ENCODE measurements at places on chromosomes 1 and 21. TPM values are rescaled to one million over a fixed set of nuclear protein-coding genes. Genes with fewer than 3 reads are reported as not detected.

The IL22RA1 gene
- total RNA-seq = 0.98 TPM

The LAMC1 gene
- total RNA-seq = 679 TPM

- H3K27ac ChIP-seq = no peak overlapping the region
- H3K4me3 ChIP-seq = no peak overlapping the region
- no peaks in the 10 kb centered on the region for H3K36me3 ChIP-seq
- no peaks in the 10 kb centered on the region for H3K27me3 ChIP-seq
- no peak for DNase-seq
Measured at GRCh38 chr21:26194326-26194725, 23.8 kb upstream of the APP start.

The ADORA3 gene
- 13.2 TPM for total RNA-seq

GRCh38 chr1:119771770-119772169 is 3.1 kb upstream of the HMGCS2 start:
- no peaks in the 10 kb centered on the region for H3K4me1 ChIP-seq
- no peak overlapping the region for H3K27ac ChIP-seq
- no peak overlapping the region for H3K4me3 ChIP-seq
- no peaks in the 10 kb centered on the region for H3K27me3 ChIP-seq

The FCAMR gene
- total RNA-seq = not detected

DNA sequence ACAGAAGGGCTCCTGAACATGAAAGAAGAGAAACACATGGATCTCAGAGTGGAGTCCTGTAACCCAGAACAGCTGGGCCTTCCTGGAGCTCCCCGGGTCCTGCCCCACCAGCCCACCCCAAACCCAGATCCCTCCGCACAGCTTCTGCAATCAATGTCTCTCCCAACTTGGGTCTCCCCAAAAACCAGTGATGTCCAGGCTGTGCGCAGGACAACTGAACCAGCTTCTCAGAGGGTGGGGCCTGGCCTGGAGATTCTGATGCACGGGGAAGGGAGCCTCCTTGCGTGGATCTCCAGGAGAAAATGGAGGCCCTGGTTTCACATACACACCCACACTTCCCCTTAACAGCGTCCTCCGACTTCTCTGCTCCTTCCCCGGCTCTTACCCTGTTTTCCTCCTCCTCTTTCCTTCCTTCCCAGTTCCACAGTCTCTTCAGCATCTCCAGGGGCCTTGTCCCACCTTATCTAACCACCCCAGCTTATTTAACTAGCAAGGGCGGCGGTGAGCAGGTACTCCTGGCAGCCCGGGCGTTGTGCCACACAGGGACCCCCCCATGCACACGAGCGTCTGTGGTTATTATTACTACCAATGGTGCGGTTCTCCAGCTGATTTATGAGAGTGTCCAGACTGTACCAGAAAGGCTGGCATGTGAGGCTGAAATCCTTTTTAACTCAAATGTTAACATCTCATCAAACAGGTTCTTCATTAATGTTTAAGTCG is 11.2 kb upstream of the MX2 start:
- H3K36me3 ChIP-seq = no peaks in the 10 kb centered on the region
- H3K4me3 ChIP-seq = no peak overlapping the region
- no peak for DNase-seq
- H3K27me3 ChIP-seq = no peaks in the 10 kb centered on the region

- H3K36me3 ChIP-seq = no peaks in the 10 kb centered on the region
- no peak overlapping the region for H3K4me3 ChIP-seq
- no peaks in the 10 kb centered on the region for H3K27me3 ChIP-seq
- no peak overlapping the region for H3K27ac ChIP-seq
Measured at GRCh38 chr1:29264773-29265389, 28.6 kb downstream of the PTPRU start.

GRCh38 chr1:203440771-203441170 is 34.8 kb upstream of the PRELP start:
- no peaks in the 10 kb centered on the region for H3K27me3 ChIP-seq
- DNase-seq = peak; percentile 81
- peak overlapping the region; percentile 48 for H3K27ac ChIP-seq

The CBR3 gene
- 29.0 TPM for total RNA-seq

- no peaks in the 10 kb centered on the region for H3K27me3 ChIP-seq
- DNase-seq = no peak
- peak overlapping the region; percentile 63 for H3K4me3 ChIP-seq
- peaks cover 12% of the 10 kb centered on the region for H3K4me1 ChIP-seq
- H3K36me3 ChIP-seq = no peaks in the 10 kb centered on the region
Measured at GRCh38 chr1:44029260-44029910, 1.9 kb downstream of the SLC6A9 start.

DNA sequence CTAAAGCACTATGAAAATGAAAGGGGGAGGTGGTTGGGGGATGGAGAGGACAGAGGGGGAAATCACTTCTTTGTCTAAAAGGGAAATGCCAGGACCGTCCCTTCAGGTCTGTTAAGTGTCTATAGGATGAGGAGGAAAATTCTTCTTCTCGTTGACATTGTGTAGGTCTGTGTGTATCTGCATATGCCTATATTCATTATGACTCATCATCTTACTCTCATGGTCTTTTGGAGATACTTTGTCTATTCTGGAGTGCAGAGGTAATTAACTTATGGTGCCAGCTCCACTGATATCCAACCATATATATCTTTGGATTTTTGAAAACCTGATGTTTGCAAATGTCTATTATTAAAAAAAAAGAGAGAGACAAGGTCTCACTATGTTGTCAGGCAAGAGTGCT is 143.7 kb downstream of the PBX1 start:
- H3K27ac ChIP-seq = peak overlapping the region; percentile 23
- DNase-seq = no peak
- no peak overlapping the region for H3K4me3 ChIP-seq
- H3K4me1 ChIP-seq = peaks cover 9% of the 10 kb centered on the region

The TRIM58 gene
- total RNA-seq = 4.6 TPM

DNA sequence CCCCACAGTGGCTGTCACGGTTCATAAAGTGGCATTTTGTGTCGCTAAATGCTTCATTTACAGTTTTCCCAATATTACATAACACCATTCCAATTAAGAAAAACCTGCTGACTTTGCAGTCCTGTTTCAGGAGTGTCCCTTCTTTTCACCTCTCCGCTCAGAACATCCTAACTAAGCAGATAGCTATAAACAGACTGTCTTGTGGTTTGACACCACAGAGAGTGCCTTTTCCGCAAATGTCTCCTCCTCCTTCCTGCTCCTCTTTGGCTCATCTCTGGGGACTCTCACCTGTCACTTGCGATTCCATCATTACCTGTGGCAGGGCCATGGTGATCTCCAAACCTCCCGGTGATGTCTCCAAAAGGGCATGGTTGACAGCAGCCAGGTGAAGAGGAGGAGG is 119.0 kb downstream of the CNIH3 start:
- no peaks in the 10 kb centered on the region for H3K4me1 ChIP-seq
- no peaks in the 10 kb centered on the region for H3K27me3 ChIP-seq
- no peaks in the 10 kb centered on the region for H3K36me3 ChIP-seq
- H3K27ac ChIP-seq = no peak overlapping the region

- H3K27ac ChIP-seq = no peak overlapping the region
- peaks cover 11% of the 10 kb centered on the region for H3K27me3 ChIP-seq
- H3K4me1 ChIP-seq = no peaks in the 10 kb centered on the region
- H3K4me3 ChIP-seq = no peak overlapping the region
- no peaks in the 10 kb centered on the region for H3K36me3 ChIP-seq
- DNase-seq = no peak
Measured at GRCh38 chr1:1947493-1947892, 28.4 kb upstream of the TMEM52 start.

DNA sequence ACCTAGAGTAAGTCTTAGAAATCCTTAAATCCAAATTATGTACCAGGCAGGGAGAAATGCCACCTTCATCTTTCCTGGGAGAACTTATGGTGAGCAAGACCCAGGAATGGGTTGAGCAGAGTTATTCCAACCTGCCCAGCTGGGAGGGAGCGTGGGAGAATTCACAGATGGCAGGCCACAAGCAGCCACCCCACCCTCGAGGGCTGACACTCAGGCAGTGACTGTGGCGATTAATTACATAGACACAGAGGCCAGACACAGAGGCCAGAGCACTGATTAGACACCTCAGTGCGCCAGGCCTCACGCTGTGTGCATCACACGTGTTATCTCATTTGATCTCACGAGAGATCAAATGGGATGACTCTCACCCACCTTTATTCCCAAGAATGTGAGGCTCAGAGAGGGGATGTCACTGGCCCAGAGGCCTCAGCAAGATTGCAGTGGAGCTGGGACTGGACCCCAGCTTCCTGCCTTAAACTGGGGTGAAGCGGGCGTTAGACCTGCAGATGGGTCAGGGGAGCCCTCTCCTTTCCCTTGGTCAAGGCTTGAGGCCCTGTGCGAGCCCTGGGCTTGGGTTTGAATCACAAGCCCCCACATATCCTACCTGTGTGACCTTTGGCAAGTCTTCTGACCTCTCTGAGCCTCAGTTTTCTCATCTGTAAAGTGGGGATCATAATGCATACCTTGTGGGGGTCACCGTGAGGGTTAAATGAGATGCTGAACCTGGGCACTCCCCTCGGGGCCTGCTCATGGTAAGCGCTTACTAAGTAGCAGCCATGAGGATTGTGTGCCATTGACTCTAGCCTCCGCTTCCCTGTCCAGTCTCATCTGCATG is 28.8 kb upstream of the PADI4 start:
- no peak overlapping the region for H3K27ac ChIP-seq
- H3K36me3 ChIP-seq = no peaks in the 10 kb centered on the region
- H3K4me1 ChIP-seq = no peaks in the 10 kb centered on the region
- peak; percentile 30 for DNase-seq

DNA sequence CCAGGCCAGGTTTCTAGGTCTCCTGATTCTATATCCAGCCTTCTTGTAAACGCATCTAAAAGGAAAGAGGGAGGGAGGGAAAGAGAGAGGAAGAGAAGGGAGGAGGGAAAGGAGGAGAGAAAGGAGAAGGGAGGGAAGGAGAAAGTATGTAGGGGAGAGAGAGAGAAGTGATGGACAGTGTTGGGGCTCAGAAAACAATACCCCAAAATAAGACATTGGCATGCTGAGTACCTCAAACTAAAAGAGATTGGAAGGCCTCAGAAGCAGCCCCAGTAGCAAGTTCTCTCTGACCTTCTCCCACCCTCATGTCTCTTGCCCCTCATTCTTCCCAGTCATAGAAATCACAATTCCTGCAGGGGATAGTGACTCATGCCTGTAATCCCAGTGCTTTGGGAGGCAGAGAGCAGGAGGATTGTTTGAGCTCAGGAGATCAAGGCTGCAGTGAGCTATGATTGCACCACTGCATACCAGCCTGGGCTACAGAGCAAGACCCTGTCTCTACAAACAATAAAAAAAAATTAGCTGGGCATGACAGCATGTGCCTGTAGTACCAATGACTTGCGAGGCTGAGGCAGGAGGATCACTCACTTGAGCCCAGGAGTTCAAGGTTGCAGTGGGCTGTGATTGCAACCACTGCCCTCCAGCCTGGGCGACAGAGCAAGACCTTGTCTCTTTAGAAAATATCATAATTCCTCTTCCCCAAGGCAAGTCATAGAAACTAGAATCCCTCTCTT is 51.2 kb downstream of the DNTTIP2 start:
- DNase-seq = no peak
- H3K4me1 ChIP-seq = no peaks in the 10 kb centered on the region
- H3K27ac ChIP-seq = no peak overlapping the region
- no peak overlapping the region for H3K4me3 ChIP-seq
- no peaks in the 10 kb centered on the region for H3K27me3 ChIP-seq

DNA sequence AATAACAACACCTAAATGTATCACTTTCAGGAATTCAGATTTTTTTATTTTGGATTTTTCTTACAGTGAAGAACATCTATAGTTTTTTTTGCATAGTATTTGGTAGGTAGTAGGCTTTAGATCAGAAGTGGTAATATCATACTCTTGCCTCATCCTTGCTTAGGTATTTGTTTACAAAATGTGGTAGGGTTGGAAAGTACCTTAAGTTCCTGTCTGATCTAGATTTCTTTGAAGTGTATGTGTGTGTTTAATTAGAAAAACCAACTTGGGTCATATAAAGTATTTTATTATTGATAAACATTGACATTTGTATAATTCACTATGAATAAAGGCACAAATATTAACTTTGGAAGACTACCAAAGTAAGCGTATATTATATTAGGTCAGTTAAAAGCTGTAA is 85.3 kb upstream of the GPR88 start:
- H3K27me3 ChIP-seq = no peaks in the 10 kb centered on the region
- no peaks in the 10 kb centered on the region for H3K4me1 ChIP-seq
- DNase-seq = no peak
- no peaks in the 10 kb centered on the region for H3K36me3 ChIP-seq
- no peak overlapping the region for H3K27ac ChIP-seq
- H3K4me3 ChIP-seq = no peak overlapping the region

DNA sequence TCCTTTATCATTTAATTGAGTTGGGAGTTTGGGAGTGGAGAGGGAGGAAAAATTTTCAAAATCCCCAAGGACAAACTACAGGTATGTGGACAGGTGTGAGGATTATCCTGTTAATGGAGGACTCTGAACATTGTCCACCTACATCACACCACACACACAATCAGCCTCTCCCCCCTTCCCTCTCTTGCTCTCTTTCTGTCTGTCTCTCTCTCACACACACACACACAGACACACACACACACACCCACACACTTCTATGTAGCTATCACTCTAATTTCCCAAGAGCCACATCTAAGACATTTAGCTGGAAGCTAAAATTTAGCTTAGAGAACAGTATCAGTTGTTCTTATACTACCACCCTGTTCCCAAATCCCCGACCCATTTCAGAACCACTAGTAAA is 1.5 kb downstream of the S100A8 start:
- no peak overlapping the region for H3K4me3 ChIP-seq
- no peak overlapping the region for H3K27ac ChIP-seq

The PROK1 gene
- total RNA-seq = 0.73 TPM

DNA sequence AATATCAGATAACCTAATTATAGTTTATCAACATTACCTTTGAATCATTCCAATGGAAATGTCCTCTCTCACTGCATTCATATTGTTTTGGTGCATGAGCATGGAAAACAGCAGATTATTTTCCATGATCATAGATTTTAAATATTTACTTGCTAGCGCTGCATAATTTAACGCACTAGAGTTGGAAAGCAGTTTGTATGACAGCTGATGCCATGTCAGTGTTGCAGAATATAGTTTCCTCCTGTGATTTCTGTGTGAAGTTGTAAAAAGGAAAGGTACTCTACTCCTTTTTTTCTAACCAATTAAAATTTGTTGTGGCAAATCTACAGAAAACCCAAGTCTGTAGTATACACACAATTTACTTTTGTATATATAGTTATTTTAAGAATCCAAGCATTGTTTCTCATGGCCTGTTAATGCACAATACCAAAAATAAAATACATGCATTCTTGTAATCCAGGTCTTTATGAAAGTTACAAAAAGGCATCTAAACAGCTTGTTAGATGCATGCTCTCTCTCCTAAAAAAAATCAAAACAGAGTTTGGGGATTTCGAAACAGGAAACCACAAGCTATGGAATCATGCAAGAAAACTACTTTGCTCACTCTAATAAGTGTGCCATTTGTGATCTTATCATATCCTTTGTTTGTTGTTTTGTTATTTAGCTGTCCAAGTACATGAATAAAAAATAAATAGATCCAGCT is 1.9 kb upstream of the ATG4C start:
- no peak overlapping the region for H3K4me3 ChIP-seq
- no peaks in the 10 kb centered on the region for H3K36me3 ChIP-seq
- no peaks in the 10 kb centered on the region for H3K27me3 ChIP-seq
- H3K27ac ChIP-seq = no peak overlapping the region
- no peaks in the 10 kb centered on the region for H3K4me1 ChIP-seq
